ENCODE measurements at places on chromosomes 2 and 18.

DNA sequence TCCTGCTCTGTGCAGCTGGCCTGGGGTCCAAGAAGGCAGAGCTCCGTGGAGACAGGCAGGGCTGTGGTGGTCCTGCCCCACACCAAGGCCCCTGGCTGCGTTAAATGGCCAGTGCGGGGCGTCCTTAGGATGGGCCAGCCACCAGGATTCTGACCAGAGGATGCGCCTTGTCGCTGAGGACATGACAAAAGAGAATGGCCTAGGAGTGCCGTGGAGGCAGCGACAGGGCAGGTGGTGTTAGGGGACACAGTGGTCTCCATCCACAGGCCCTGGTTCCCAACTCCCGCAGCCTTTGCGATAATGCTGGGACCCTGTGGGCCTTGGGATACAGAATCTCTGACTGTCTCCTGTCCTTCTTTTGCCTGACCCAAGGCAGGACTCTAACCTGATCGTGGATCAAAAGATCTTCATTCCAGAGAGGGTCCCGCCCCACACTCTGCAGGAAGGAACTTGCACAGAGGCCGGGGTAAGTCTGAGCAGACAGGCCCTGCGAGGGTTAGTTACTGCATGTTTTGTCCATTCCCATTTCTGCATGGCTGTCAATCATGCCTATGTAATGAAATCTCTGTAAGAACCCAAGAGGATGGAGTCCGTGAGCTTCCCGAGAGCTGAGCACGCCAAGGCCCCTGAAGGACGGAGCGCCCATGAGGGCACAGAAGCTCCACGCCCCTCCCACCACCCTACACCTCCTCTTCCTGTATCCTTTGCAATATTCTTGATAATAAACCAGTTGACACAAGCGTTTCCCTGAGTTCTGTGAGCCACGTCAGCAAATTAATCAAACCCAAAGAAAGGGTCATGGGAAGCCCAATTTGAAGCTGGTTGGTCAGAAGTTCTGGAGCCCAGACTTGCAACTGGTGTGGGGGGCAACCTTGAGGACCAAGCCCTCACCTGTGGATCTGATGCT is 251.5 kb upstream of the SALL3 start:
- DNase-seq = no peak

DNA sequence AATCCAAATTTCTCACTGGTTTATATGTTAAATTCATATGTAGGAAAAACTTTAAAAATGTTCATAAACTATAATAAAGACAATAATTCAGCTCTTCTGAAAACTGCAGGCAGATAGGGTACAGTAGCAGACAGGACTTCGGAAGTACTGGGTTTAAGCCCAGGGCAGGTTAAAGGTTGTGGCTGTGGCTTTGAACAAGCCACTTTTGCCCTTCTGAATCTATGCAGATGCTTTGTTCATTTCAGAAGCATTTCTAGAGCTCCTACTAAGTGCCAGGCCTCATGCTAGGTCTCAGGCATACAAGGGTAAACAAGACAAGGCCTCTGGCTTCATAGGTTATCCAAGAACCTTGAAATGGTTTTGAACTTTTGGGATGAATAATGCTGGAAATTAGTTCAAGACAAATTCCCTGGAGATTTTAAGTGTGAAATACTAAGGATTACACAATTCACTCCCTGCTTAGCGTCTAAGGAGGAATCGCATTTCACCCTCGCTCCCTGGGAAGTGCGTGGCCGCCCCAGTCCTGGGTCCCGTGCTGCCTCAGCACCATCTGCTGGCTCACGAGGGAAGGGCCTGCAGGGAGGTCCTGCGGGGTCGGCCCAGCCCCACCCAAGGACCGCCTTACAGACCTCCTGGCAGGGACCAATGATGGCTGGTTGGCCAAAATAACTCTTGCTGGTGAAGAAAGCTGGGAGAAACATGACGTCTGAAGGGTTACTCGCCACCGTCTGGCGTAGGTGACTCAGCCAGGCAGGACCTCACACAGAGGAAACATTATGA is 67.7 kb upstream of the L3MBTL4 start:
- no peak for DNase-seq

GRCh38 chr2:44016282-44016681 is 20.5 kb upstream of the LRPPRC start:
- peak; percentile 22 for DNase-seq

DNA sequence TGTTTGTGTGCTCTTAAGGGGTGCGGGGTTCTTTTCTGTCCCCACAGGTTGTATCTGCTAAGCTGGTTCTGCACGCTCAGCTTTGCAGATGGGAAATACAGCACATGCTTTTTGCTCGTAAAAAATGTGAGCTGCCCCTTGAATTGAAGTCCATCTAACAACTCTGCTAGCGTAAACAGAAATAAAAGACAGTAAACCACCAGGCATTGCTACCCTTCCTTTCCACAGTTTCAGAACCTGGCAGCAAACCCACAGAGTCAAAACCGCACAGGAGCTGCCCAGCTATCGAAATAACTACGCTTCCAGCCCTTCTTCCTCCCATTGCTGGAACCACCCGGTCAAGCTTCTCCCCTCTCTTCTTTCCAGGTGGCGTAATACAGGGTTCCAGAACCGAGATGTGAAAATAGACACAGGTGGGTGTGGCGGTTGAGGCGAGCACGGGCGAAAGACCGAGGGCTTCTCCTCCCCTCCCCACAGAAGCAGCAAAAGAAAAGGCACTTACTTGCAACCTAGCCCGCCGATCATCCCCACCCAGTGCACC is 479 bp downstream of the SCN9A start:
- DNase-seq = no peak

DNA sequence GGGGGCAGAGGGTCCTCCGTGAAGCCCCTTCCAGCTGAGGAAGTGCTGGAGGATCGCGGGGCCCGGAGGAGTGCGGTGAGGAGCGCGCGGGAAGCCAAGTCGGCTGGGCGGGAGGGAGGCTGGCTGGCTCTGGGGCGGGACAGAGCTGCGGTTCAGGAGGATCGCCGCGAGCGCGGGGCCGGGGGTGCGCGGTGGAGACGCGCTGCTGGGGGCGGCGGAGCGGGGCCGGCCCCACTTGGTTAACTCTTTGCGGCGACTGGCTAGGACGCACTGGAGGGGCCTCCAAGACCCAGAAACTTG is 464 bp downstream of the CYBRD1 start:
- peak; percentile 5 for DNase-seq

DNA sequence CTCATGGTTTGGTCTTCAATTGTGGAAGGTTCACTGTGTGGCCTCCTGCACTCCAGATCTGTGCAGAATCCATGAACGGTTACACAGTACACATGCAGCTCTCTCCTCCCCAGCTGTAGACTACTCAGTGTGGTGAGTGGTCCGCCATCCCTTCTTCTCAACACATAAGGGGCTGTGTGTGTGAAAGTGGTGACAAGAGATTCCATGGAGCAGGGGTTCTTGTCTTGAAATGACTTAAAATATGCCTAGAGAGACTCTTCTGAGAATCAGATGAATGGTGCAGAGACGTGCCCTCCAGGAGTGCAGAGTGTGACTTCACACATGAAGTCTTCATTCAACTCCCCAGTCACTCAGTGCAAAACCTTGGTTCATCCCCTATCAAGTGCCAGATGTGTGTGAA is 151.0 kb upstream of the COPS8 start:
- no peak for DNase-seq

DNA sequence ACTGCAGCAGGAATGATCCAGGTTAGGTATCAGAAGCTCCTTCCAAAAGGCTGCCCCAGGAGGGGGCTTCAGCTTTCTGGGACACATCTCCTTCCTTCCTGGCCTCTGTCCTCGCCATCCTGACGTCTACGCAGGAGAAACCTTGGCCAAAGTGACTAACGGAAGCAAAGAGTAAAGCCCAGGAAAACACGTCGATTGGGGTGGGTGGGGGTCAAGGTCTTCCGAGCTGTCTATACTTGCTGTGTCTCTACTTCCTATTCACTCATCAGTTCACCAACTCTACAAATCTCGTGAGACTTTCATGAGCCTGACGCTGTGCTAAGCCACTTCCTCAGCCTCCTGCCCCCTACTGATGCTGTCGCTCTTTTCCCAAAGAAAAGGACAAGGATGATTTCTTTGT is 212.6 kb downstream of the TNS1 start:
- no peak for DNase-seq

DNA sequence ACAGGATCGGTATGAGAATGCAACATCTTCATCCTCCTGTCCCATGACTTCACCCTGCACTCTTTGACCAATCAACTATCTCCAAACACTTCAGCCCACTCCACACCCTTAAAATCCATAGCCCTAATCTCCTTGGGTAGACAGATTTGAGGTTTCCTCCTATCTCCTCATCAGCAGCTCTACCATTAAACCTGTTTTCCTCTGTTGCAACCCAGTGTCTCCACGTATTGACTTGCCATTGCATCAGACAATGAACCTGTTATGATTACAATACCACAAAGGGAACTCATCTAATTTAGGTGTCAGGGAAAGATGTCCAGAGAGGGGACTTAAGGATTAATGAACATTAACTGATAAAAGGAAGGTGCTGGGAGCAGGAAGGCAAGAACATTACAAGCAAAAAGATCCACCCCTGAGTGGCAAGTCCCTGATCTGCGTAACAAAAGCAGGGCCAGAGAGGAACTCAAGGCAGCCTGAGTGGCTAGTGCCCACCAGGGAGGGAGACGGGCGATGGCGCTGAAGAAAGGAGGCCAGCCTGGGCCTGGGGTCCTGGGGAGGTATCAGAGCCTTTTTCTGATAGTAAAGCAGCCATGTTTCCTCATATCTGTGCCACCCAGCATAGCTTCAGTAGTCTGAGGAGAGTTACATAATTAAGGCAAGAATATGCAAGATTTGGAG is 44.6 kb downstream of the AKAIN1 start:
- no peak for DNase-seq

DNA sequence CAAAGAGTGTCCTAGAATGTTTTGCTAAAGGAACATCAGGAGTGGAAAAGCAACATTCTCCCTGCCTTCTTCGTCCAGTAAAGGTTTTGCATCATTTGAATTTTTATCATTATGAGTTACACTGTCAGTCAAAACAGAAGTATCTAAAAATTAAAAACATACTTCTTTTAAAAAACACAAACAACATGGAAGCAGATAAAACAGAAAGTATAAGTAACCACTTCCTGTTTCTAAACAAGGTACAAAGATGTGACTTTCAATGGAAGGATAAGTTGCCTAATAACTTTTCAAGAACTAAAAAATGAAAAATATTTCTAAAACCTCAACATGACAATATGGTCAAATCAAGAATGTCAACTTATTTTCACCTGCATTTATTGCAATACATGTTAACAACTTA is 158.2 kb downstream of the STK39 start:
- DNase-seq = no peak

DNA sequence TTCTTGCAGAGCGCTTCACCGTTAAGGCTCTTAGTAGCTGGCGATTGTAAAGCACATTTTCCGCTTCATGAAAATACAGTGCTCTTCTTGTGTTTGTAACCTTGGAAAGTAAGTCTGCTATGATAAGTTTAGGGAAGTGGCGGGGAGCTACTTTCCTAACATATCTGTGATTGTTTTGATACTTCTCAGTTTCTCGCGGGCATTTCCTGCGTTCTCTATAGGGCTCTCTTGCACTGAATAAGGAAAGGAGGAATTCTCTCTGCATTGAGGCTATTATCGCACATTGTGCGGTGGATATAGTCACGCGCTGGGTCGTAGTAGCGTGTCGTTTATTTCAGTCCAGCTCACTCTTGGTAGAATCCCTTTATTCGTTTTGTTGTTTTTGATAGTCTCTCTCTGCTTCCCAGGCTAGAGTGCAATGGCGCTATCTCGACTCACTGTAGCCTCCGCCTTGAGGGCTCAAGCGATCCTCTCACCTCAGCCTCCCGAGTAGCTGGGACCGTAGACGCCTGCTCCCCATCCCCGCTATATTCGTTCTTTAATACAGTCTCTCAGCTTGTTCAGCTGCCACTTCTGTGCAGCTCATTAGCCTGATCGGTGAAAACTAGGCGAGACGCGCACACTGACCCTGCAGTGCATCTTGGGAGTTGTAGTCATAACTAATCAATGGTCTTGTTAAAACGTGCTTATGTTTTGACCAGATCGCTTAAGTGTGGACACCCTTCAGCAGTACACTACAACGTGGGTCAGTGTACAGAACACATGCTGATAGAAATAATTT is 1.0 kb upstream of the PPP4R3B start:
- peak; percentile 57 for DNase-seq

DNA sequence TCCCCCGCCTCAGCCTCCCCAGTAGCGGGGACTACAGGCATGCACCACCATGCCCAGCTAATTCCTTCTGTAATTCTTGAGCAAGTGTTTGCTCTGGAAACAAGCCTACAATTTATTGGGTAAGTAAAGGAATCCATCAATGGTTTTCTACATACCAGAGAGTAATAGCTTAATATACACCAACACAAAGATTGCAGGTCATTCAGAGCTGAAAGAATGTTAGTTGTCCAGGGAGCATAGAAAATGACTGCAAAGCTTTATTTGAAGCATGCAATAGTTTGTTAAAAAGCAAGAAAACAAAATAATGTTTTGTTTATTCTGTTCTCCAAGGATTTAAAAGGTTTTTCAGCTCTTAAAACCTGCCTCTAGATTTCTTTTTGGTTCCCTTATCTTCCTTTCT is 5.6 kb downstream of the IDH1 start:
- DNase-seq = no peak

GRCh38 chr2:239316562-239317465 is 84.0 kb downstream of the HDAC4 start:
- DNase-seq = no peak

DNA sequence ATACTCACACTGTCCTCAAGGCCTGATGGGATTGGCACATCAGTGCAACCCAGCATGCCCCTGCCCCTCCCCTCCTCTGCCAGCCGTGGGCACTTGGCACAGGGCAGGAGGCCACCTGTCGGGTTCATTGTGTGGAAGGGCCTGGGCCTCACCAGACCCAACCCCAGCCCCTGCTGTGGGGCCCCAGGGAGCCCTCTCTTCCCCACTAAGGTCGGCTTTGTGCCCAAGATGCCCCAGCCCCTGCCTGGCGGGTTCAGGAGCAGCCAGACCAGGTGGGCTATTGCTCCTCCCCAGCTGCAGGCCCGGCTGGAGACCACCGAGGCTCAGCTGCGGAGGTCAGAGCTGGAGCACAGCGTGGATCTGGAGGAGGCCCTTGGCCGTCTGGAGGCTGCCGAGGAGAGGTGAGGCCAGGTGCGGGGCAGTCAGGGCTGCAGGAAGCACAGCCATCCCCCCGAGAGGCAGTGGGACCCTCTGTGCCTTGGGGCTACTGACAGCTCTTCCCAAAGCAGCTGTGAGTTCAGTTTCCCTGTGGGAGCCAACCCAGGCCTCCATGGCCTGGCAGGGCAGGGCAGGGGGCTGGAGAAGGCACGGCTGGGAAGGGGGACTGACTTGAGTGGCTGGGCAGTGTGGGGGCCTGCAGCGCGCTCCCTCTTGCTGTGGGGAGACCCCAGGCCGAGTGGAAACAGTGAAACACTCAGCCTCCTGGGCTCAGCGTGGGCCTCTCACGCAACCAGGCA is 16.3 kb downstream of the CROCC2 start:
- DNase-seq = no peak

All from stimulated activated CD4-positive, alpha-beta T cell treated with anti-CD3 and anti-CD28 coated beads, Interleukin-1b, Interleukin-23, amount 100 ng/mL, for 48 hours (primary cell).